ENCODE measurements at places on chromosomes 7 and 10. TPM values are rescaled to one million over a fixed set of nuclear protein-coding genes. Genes with fewer than 3 reads are reported as not detected.

The TAS2R4 gene
- not detected for total RNA-seq

The ANKRD61 gene
- total RNA-seq = not detected

The PALD1 gene
- under 0.01 TPM for total RNA-seq

The HSPA12A gene
- total RNA-seq = 12.4 TPM

The ADAM22 gene
- 0.18 TPM for total RNA-seq

The TWIST1 gene
- total RNA-seq = 27.1 TPM

The ASZ1 gene
- total RNA-seq = not detected

The GIMAP4 gene
- total RNA-seq = not detected

The CDC14C gene
- not detected for total RNA-seq

The ITGA8 gene
- not detected for total RNA-seq

The ANK3 gene
- 6.1 TPM for total RNA-seq

The EPO gene
- total RNA-seq = not detected

The PURB gene
- 6.3 TPM for total RNA-seq

The NPTX2 gene
- not detected for total RNA-seq

The EPHA1 gene
- not detected for total RNA-seq

The NME8 gene
- not detected for total RNA-seq

The UCN3 gene
- not detected for total RNA-seq

The P4HA1 gene
- total RNA-seq = 86.2 TPM

The GHITM gene
- total RNA-seq = 222 TPM

The BTBD16 gene
- total RNA-seq = not detected

The FBXL13 gene
- total RNA-seq = 1.4 TPM

The UPK3B gene
- total RNA-seq = not detected

The TAS2R40 gene
- total RNA-seq = not detected

The ANXA8L1 gene
- 2.7 TPM for total RNA-seq

The ADRB1 gene
- not detected for total RNA-seq

The FAM185A gene
- 3.5 TPM for total RNA-seq

The C7orf33 gene
- not detected for total RNA-seq

The GNAT3 gene
- not detected for total RNA-seq

The PAX4 gene
- total RNA-seq = not detected

The GIMAP2 gene
- 1.2 TPM for total RNA-seq

The ACHE gene
- not detected for total RNA-seq

The SYT15 gene
- not detected for total RNA-seq

The LRGUK gene
- not detected for total RNA-seq

The SPDYE6 gene
- total RNA-seq = not detected

The AZGP1 gene
- total RNA-seq = not detected

The SLC16A9 gene
- 1.1 TPM for total RNA-seq

The CHST3 gene
- total RNA-seq = 21.8 TPM

The SEMA3E gene
- 0.35 TPM for total RNA-seq

The MET gene
- 44.5 TPM for total RNA-seq

The GSTO1 gene
- total RNA-seq = 398 TPM

The PTPRN2 gene
- total RNA-seq = 1.1 TPM

The CTNNA3 gene
- total RNA-seq = not detected

The BHLHA15 gene
- not detected for total RNA-seq

The RSBN1L gene
- 4.9 TPM for total RNA-seq

The ARPC1B gene
- total RNA-seq = 528 TPM
